IMR-90 (cell line): ENCODE measurements at places on chromosomes 11 and 22. TPM values are rescaled to one million over a fixed set of nuclear protein-coding genes. Genes with fewer than 3 reads are reported as not detected.

The MEN1 gene
- total RNA-seq = 8.8 and 9.4 TPM in 2 replicates

The GRK3 gene
- 1.6 and 1.9 TPM in 2 replicates for total RNA-seq

The PLEKHA7 gene
- not detected in 2 replicates for total RNA-seq

The CD59 gene
- 637 and 765 TPM in 2 replicates for total RNA-seq

The GRIK4 gene
- total RNA-seq = under 0.01 and 0.18 TPM in 2 replicates

DNA sequence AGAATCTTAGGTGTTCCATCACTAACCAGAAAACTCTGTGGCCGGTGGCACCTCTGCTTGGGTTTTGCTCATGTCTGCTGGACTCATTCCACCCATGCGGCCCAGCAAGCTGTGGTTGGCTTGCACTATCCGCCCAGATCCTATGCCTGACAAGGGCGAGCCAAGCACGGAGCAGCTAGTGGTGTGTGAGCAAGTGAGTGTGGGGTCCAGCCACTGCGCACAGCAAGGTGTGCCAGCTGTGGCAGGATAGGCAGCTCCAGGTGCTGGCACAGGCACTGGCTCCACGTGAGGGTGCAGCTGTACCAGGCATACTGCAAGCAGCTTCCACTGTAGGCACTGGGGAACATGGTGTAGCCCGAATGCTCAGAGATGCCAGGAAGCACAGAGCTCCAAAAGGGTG, 813.7 kb upstream of the CNTN5 start:
- no peak for DNase-seq

DNA sequence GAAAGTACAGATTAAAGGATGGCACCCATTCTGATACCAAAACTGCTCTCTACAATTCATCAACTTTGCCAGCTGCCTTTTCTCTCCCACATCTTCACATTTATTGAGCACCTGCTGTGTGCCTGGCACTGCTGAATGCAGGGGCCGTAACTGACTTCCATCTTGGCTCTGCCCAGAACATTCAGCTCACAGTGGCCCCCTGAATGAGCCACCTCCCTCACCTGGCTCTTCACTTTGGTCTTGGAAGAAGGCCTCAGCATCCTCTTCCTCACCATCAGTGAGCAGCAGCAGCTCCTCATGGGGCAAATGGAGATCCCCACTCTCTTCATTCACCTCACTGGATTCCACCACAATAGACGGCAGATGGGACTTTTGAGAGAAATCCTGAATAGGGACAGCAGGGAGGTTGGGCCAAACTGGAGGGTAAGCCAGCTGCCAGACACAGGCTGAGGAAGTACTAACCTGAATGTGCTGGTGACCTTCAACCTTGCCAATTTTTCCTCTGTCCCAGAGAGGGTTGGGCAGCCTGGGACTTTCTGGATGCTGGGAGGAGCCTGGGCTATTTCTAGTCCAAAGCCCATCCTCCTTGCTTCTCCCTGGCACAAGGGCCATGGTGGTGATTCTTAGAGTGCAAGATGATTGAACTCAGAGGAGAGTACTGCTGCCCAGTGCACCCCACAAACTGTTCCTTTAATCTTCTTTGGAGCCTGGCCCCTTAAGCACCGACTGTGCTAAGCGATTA, 1.9 kb upstream of the UQCC3 start:
- DNase-seq = no peak

DNA sequence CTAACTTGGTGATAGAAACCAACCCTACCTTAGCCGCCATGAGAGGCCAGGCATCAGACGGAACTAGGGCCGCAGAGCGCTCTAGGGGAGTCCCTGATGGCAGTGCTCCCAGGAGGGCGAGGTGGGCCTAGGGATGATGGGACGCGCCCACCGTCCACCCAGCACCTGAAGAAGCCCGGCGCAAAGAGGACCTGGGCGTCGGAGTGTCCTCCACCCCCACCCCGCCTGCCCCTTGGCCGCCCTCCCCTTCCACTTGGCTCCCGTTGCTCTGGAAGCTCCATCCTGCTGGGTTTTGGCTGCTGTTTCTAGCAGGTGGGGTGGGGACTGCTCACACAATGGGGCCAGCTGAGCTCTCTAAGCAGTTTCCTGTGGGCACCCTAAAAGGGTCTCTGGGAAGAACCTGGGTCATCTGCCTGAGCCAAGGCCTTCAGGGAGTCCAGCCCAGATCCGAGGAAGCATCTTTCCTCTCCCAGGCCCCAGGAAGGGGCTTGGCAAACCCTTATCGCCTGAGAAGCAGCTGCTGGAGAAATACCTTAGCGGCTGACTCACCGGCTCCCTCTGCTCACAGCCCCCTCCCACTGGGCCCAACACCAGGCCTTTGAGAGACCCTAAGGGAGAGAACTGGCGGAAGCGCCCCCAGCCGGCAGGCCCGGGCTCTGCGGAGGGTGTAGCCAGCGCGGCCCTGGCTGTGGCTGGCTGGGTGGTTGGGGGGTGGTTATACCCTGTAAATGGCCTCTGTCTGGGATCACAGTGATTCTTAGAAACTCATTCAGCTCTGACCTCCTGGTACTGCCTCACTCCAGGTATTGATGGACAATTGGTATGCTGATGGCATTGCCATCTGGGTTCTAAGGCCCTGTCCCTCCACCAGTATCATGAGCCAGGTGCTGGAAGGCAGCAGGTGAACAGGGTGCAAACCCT, 19.3 kb downstream of the CREB3L1 start:
- DNase-seq = peak; percentile 98

DNA sequence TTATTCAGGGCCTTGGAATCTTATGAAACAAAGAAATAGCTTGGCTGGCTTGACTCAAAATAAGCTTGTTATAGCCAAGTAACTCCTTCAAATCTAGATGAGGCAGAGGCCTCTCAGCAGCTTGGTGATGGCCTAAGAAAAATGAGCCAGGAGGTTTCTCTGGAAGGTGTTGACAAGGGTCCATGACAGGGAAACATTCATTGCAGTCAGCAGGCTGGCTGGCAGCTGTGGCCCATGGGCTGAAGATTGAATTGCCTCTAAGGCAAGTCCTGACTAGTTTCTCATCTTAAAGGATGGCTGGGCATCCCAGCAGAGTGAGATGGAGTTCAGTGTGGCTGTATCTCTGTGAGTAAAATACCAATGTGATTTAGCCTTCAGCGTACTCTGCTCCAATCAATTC, 441.0 kb downstream of the NELL1 start:
- no peak for DNase-seq

DNA sequence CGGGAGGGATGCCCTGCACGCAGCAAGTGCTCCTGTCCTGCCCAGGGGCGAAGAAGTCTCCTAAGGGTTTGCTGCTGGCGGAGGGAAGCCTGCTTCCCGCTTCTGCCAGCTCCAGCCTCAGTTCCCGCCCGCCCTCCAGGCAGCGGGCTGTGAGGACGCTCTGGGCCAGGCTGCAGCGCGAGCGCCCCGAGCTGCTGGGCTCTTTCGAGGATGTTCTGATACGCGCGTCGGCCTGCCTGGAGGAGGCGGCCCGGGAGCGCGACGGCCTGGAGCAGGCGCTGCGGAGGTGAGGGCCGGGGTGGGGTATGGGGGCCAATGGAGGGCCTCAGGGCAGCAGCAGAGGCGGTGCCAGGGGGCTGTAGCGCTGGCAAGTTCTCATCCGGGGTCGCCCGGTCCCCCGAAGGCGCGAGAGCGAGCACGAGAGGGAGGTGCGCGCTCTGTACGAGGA, 2.2 kb downstream of the CRACR2B start:
- DNase-seq = no peak

DNA sequence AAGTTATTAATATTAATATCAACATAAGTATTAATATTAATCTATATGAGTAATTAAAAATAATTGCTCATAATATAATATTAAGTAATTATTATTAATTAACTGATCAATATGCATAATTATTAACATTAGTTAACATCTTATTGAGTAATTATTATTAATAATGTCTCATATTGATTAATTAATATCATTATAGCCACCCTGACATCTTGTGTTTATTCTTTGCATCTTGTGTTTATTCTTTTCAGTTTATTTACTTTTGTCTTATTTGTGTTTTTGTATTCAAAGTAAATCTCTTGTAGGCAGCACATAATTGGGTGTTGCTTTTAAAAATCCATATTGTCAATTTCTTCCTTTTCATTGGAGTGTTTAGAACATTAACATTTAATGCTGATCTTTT, 56.6 kb downstream of the MYEOV start:
- DNase-seq = no peak

DNA sequence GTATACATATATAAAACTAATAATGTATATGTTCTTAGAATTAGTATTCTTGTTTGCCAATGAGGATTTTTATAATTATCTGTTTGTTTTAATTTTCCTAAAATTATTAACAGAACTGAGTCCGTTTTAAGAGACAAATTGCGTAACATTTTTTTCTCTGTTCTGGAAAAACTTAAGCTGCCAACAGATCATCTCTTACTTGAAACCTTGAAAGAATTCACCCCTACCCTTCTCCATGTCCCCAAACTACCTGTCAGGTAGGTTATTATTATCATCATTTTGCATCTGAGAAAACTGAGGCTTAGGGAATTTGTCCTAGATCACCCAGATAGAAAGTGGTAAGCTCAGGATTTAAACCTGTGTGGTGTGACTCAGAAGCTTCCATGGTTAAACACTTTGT, 14.7 kb downstream of the SLC5A4 start:
- DNase-seq = no peak

DNA sequence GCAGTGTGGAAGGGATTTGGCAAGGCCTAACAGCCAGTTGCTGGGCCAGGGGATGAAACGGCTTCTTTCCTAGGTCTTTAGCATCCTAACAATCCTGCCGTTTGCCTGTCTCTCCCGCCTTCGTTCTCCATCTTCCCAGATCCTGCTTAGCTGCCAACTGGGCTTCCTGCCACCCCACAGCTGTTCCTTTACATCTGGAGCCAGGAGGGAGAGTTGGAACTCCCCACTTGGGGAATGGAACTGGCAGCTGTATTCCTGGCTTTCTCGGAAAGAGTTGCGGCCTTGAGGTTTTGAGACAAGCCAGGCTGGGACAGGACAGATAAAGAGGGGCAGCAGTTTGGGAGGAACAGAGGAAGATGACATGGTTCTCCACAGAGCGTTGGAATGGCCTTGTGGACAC, 59.6 kb downstream of the ST3GAL4 start:
- peak; percentile 69 for DNase-seq

- peak; percentile 89 for DNase-seq
Measured at GRCh38 chr22:33438273-33438672, 380.1 kb upstream of the SYN3 start.

DNA sequence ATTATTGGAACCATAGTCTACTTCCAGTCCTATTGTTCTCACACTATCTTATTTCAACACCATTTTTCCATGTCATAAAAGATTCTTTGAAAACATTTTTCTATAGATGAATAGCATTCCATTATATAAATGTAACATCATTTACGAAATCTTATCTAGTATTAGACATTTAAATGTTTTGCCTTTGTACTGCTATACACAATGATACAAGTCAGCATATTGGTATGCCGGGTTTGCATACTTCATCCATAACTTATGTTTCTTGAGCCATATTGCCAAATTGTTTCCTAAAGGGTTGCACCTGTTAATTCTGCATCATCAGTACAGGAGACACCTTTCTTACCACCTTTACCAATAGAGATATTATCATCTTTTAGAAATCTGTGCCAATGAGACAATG, 68.2 kb downstream of the SYT13 start:
- DNase-seq = peak; percentile 18

- DNase-seq = peak; percentile 77
Measured at GRCh38 chr22:45526768-45527360, 24.2 kb downstream of the FBLN1 start.

GRCh38 chr11:76728778-76729177, 54.4 kb upstream of the TSKU start:
- no peak for DNase-seq

GRCh38 chr11:10490398-10491241, 35.6 kb downstream of the AMPD3 start:
- peak; percentile 99 for DNase-seq

DNA sequence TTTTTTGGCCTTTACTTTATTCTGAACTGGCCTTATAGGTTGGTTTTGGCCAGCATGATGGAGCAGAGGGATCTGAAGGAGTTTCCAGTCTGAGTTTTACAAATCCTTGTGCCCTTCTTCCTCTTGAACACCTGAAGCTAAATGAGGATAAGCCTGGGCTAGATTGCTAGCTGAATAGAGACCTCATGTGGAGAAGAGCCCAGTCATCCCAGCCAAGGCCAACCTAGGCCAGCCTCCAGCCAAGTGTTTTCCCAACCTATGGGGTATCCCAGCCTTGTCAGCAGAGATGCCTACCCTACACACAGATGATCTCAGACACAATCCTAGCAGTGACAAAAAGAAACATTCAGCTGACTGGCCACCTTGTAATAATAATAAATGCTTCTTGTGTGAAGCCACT, 966 bp upstream of the CASP12 start:
- DNase-seq = no peak

DNA sequence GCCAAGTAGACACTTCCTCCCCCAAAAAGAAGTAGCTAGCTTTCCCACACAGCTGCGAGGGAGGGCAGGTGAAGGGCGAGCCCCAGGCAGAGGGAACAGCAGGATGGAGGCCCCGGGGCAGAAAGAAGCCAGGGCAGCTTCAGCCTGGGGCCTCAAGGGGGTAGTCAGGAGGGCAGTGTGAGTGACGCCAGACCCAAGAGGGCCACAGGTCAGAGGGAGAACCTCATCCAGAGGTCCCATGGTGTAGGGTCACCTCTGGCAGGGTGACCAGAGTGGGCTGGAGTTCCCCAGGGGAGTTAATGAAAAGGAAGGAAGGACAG, 9.2 kb downstream of the PRR5 start:
- DNase-seq = no peak

DNA sequence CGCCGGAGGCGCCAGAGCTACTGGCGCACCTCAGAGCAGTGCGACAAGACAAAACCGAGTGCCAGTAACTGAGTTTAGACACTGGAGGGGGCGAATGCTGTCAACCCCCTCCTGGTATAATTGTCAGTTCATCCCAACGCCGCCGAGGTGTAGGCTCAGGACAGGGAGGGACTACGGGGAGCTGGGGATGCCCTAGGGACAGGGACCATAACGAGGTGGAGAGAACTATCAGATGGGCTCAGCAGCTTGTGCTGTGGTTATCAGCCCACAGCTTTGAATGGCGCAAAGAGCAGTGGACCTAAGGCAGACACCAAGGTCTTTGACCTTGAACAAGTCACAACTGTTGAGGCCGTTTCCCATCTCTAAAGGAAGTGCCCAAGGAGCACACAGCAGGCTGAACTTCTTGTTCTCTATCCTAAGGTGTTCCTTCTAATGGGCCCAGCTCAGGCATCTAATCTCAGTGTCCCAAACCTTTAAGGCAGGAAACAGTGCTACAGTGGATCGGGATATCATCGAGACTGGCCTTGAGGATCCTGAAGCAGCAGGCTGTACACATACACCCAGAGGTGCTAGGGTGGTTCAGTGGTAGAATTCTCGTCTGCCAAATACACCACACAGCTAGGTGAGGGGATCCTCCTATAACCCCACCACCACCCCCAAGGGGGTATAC, 958 bp upstream of the TUT1 start:
- DNase-seq = no peak

DNA sequence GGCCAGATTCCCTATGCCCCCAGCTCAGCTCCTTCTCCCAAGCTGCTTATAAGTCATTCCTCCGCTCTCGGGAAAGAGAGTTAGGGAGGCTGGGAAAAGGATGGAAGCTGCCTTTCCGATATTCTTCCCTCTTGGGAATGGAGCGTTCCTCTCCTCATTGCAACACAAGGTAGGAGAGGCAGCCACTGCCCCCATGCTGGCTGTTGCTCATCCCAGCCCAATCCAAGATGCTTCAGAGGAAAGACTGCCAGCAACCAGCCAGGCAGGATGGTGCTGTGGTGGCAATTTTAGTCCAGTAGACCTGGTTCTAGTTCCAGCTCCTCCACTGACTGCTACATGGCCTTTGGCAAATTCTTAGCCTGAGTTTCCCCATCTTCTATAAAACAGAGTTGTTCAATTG, 13.7 kb upstream of the C11orf96 start:
- no peak for DNase-seq
